GM04504 (cell line): ENCODE measurements at places on chromosomes 11 and 22.

DNA sequence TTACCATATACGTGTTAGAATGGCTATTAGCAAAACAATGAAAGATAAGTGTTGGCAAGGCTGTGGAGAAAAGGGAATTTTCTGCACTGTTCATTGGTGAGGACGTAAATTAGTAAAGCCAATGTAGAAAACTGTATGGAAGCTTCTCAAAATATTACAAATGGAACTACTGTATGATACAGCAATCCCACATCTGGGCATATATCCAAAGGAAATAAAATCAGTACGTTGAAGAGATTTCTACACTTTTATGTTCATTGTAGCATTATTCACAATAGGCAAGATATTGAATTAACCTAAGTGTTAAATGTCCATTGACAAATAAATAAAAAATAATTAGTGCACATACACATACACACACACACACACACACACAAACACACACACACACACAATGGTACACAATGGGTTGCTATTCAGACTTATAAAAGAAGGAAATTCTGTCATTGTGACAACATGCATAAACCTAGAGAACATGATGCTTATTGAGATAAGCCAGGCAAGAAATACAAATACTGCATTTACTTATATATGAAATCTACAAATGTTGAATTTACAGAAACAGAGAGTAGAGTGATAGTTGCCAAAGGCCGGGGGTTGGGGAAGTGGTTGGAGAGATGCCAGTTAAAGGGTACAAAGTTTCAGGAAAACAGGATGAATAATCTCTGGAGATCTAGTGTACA, 565.8 kb upstream of the LRRC4C start:
- DNase-seq, result no peak

- DNase-seq, result no peak
Observed at GRCh38 chr11:35126000-35126878, 12.7 kb upstream of the CD44 start.

- DNase-seq, result no peak
Observed at GRCh38 chr11:2777386-2777785, 77.6 kb upstream of the KCNQ1OT1 start.

- no peak for DNase-seq
Observed at GRCh38 chr11:125971618-125972017, 25.8 kb downstream of the VSIG10L2 start.

DNA sequence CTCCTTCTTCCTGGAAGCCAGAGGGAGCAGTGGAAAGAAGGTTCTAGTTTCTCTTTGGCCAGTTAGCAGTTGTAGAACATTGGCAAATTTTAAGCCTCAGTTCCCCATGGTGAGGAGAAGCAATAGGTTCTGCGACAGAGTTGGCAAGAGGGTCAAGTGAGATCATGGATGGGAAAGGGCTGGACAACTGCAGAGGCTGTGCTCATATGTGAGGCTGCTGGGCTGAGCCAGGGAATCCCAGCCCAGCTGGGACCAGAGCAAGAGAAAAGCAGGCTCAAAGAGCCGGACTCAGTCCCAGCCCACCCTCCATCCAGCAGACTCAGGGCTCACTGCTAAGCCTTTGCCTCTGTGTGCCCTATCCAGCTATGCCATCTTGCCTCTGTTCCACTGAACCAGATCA, 66.8 kb upstream of the MYOD1 start:
- no peak for DNase-seq

DNA sequence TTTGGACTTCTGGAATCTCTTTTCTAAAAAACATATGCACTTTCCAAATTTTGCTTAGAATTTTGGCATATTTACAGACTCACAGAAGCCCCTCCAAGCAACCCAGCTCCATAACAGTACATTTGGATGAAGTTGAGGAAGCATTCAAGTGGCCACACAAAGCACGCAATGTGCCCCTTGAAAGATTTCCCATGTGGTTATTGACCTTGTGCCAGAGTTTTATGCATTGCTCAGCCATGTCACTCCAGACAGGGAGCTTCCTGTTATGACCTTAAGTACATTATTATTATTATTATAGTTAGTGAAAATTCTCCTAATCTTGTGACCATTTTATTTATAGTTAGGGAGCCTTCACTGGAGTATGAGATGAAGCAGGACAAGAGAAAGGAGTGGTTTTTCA, 35.0 kb upstream of the BDNF start:
- no peak for DNase-seq

DNA sequence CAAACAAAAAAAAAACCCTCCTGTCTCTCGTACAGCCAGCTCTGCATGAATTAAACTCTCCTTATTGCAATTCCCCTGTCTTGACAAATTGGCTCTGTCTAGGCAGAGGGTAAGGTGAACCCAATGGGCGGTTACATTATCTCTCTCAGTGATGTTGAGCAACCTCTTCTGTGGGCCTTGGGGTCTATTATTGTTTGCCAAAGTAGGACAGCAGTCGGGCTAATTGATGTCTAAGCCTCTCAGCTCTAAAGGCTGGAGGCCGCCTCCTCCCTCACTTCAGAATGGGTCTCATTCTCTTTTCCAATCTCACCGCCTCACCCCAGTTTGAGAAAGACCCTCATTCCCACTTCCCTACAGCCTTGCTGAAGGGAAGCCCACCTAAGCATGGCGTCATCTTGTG, 1.3 kb upstream of the SLC25A45 start:
- no peak for DNase-seq

DNA sequence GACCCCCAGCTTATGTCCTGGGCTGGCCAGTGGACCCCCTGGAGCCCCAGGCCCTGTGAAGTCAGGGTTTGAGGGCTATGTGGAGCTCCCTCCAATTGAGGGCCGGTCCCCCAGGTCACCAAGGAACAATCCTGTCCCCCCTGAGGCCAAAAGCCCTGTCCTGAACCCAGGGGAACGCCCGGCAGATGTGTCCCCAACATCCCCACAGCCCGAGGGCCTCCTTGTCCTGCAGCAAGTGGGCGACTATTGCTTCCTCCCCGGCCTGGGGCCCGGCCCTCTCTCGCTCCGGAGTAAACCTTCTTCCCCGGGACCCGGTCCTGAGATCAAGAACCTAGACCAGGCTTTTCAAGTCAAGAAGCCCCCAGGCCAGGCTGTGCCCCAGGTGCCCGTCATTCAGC, 24.6 kb downstream of the CSF2RB start:
- DNase-seq, result no peak

DNA sequence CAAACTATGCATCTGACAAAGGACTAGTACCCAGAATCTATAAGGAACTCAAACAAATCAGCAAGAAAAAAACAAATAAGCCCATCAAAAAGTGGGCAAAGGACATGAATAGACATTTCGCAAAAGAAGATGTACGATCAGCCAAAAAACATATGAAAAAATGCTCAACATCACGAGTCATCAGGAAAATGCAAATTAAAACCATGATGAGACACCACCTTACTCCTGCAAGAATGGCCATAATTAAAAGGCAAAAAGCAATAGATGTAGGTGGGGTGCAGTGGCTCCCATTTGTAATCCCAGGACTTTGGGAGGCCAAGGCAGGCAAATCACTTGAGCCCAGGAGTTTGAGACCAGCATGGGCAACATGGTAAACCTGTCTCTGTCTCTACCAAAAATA, 10.4 kb upstream of the OR10V1 start:
- DNase-seq, result no peak
